ENCODE measurements at places on chromosomes 3 and 15. TPM values are rescaled to one million over a fixed set of nuclear protein-coding genes. Genes with fewer than 3 reads are reported as not detected.

DNA sequence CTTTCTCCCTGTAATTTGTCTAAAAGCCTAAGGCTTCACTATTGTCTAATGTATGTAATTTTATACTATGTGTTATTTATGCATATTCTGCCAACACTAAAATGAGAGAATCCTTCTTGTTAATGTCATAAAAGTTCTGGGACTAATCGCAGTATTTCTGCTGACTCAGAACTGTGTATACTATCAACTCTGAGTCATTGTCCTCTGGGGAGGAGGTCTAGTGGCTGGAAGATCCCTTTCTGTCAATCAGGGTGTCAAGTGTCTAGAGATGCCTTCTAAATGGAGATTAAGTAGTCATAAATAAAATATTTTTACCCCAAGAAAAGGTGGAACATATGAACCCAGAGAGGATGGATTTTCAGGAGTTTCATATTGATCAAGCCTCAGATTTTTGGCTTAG, 473.4 kb downstream of the AGBL1 start:
- no peak overlapping the region for H3K4me3 ChIP-seq
- H3K4me1 ChIP-seq = no peaks in the 10 kb centered on the region
- H3K27me3 ChIP-seq = no peaks in the 10 kb centered on the region
- H3K27ac ChIP-seq = no peak overlapping the region
- no peaks in the 10 kb centered on the region for H3K36me3 ChIP-seq

DNA sequence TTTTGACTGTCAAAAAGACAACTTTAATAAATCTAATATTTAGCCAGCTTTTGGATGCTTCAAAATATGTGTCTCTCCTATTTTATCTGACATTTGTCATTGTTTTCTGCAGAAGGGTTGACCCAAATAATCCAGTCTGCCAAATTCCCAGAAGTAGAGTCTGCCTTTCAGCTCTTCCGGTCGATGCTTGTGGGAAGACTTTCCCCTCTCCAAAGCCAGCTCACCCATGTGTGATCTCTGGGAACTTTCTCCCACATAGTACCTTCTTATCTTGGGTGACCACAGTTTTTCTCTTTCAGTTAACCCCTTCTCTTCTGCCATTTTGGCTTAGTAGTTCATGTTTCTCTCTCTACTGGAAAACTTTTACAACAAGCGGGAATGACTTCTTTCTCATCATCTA, 94.1 kb downstream of the ASB7 start:
- no peaks in the 10 kb centered on the region for H3K4me1 ChIP-seq
- no peak overlapping the region for H3K27ac ChIP-seq
- H3K36me3 ChIP-seq = no peaks in the 10 kb centered on the region
- H3K4me3 ChIP-seq = no peak overlapping the region
- DNase-seq = no peak

- no peak overlapping the region for H3K4me3 ChIP-seq
- no peak for DNase-seq
- no peaks in the 10 kb centered on the region for H3K4me1 ChIP-seq
- H3K36me3 ChIP-seq = no peaks in the 10 kb centered on the region
- no peak overlapping the region for H3K27ac ChIP-seq
Observed at GRCh38 chr3:43919029-43919428, 228.3 kb downstream of the ABHD5 start.

DNA sequence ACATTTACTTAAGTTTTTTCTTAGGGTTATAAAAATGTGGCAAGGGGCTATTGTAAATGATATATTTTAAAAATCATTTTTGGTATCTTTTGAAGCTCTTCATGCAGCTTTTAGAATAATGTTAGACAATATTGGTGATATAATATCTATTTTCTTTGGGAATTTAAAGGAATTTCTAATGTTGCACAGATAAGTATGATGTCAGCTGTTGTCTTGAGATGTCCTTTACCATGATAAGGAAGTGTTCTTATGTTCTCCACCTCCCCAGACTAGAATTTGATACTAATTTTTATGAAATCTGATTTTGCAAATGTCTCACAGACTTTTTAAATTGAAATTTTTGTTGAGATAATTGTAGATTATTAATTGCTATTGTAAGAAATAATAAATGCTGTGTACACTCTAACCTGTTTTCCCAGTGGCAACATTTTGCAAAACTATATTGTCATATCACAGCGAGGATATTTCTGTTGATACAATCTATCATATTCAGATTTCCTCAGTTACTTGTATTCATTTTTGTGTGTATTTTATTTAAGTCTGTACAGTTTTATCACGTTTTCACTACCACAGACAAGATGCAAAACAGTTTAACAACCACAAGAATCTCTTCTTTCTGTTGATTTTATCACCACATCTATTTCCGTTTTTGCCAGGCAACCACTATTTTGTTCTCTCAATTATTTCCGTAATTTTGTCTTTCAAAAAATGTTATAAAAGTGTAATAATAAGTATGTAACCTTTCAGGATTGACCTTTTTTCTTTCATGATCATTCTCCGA, 55.4 kb downstream of the SPRED1 start:
- no peak for DNase-seq
- peaks cover 10% of the 10 kb centered on the region for H3K4me1 ChIP-seq
- H3K36me3 ChIP-seq = peaks cover 3% of the 10 kb centered on the region
- H3K27me3 ChIP-seq = peaks cover 11% of the 10 kb centered on the region
- H3K27ac ChIP-seq = no peak overlapping the region
- H3K4me3 ChIP-seq = no peak overlapping the region

GRCh38 chr3:55349851-55350250, 137.3 kb downstream of the WNT5A start:
- no peaks in the 10 kb centered on the region for H3K27me3 ChIP-seq
- H3K4me3 ChIP-seq = no peak overlapping the region
- H3K27ac ChIP-seq = no peak overlapping the region

The CLRN1 gene
- not detected for total RNA-seq

DNA sequence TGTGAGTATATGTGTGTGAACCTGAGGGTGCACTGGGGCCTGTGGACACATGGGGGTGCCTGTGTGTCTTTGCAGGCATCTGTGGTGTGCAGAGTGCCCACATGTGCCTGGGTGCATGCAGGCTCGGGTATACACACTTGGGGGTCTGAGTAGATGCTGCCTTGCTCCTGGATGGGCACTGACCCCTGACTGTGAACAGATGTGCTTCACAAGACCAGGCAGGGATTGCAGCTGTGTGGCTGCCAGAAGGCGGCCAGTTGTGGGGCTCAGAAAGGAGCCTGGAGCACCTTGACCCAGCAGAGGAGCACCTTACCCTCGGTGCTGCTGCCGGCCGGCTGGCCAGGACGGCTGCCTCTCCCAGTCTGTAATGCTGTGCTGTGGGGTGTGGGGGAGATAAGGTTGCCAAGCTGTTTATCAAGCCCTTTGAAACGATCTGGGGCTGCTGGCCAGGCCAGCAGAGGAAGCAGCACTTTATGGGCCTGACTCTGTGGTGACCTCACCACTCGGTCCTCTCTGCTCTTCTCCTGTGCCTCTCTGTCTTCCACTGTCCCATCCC, 55.5 kb upstream of the MRPS22 start:
- no peaks in the 10 kb centered on the region for H3K36me3 ChIP-seq
- no peaks in the 10 kb centered on the region for H3K27me3 ChIP-seq
- DNase-seq = no peak

GRCh38 chr3:43389388-43390254, 103.3 kb downstream of the SNRK start:
- peak; percentile 76 for DNase-seq
- H3K27ac ChIP-seq = peak overlapping the region; percentile 90
- peaks cover 9% of the 10 kb centered on the region for H3K36me3 ChIP-seq
- no peaks in the 10 kb centered on the region for H3K27me3 ChIP-seq

The CD276 gene
- 1.6 TPM for total RNA-seq

The MASP1 gene
- total RNA-seq = not detected

DNA sequence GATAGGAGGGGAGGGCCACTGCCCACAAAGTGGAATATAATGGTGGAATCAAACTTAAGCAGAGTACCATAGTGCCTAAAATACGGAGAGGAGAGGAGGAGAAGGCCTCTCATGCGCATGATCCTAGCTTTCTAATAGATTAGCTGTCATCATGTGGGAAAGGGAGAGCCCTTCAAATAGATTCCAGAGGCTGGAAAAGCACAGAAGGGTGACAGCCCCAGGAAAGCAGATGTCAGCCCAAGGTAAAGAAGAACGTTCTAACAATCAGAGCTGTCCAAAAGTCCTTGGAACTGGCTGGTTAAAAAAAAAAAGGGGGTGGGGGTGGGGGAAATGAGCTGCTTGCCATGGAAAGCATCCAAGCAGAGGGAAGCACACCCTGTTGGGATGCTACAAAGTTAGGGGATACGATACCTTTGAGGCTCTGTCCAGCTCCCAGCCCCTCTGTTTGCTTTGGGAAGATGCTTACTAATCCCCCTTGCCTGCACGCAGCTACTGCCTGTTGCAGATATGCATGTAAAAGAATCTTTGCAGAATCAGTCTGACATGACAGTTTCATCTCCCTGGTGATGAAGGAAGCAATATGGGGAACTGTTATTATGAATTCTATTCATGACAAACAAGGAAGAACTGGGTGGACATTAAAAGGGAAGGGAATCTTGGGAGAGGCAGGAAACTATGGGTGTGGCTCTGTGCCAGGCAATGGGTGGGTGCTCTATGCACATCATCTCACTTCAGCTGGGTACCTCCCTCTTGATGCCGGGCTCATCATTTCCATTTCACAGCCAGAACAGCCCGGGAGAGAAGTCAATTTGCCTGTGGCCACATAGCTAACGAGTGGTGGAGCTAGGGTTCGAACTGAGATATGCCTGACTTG, 10.1 kb upstream of the LMCD1 start:
- H3K27ac ChIP-seq = no peak overlapping the region
- H3K36me3 ChIP-seq = no peaks in the 10 kb centered on the region
- no peak for DNase-seq
- no peaks in the 10 kb centered on the region for H3K4me1 ChIP-seq
- H3K4me3 ChIP-seq = no peak overlapping the region
- H3K27me3 ChIP-seq = peaks cover 12% of the 10 kb centered on the region

- H3K4me1 ChIP-seq = peaks cover 24% of the 10 kb centered on the region
- H3K4me3 ChIP-seq = no peak overlapping the region
- DNase-seq = peak; percentile 42
Observed at GRCh38 chr3:125110016-125110875, 54.4 kb upstream of the HEG1 start.

DNA sequence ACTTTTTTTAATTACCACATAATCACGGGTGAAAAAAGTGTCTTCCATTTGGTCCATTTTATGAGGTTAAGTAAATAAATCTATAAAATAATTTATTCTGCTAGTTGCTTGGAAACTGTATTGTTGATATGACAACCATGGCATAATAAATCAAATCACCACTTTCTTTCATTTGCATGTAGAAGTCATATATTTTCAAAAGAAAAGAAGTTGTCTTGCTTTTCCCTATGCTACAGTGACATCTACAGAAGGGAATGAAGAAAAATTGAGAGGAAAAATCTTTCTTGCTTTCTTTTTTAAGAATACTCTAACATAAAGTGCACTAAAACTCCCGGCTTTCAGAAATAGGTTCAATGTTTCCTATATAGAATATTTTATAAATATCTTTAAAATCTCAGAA, 228.5 kb downstream of the ZBBX start:
- no peak overlapping the region for H3K4me3 ChIP-seq
- H3K27ac ChIP-seq = no peak overlapping the region
- H3K27me3 ChIP-seq = no peaks in the 10 kb centered on the region
- no peaks in the 10 kb centered on the region for H3K36me3 ChIP-seq
- no peaks in the 10 kb centered on the region for H3K4me1 ChIP-seq

- no peaks in the 10 kb centered on the region for H3K4me1 ChIP-seq
- no peak for DNase-seq
- H3K27ac ChIP-seq = no peak overlapping the region
- no peak overlapping the region for H3K4me3 ChIP-seq
Observed at GRCh38 chr3:84825817-84826216, 133.0 kb upstream of the CADM2 start.

The ATR gene
- 42.4 TPM for total RNA-seq

- peaks cover 3% of the 10 kb centered on the region for H3K27me3 ChIP-seq
- peak overlapping the region; percentile 97 for H3K4me3 ChIP-seq
- DNase-seq = no peak
Observed at GRCh38 chr15:58934521-58934920, 1.0 kb upstream of the SLTM start.

GRCh38 chr15:29490747-29491471, 221.3 kb upstream of the NSMCE3 start:
- no peaks in the 10 kb centered on the region for H3K4me1 ChIP-seq
- no peak overlapping the region for H3K4me3 ChIP-seq
- no peak overlapping the region for H3K27ac ChIP-seq

DNA sequence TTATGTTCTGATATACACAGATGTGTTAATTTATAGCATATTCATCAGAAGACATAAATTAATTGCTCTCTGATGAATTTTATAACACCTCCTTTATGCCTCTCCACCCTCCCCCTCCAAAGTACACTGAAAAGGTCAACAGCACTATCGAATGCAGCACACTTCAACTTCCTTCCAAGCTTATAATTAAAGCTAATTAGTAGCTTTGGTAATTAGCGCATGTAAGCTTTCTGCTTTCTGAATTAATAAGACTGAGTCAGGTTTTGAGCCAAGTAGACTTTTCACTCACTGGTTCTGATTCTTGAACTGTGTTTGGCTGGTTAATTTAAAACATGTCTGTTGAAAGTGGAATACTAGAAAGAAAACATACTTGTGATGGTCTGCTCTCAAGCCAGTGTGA, 760.8 kb upstream of the CFAP20DC start:
- H3K36me3 ChIP-seq = no peaks in the 10 kb centered on the region
- no peak overlapping the region for H3K27ac ChIP-seq
- no peaks in the 10 kb centered on the region for H3K27me3 ChIP-seq
- no peak for DNase-seq
- no peak overlapping the region for H3K4me3 ChIP-seq
- H3K4me1 ChIP-seq = peaks cover 8% of the 10 kb centered on the region

DNA sequence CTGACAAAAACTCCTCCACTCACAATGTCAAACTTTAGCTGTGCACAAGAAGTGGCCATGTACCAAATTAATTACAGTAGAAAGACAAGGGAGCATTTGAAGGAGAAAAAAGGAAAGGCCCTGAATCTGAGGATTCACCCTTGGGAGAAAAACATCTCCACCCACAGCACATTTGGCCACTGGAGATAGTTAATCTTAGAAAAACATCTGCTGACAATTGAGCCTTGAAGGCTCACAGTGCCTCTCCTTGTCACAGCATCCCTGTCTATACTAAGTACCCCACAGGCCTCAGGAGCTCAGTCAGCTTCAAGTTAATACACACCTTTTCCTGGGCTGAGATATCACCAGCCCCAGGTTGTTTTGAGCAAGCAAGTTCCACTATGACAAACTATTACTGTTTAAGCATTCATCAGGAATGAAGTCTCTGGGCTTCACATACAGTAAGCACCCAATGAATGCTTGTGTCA, 78.1 kb upstream of the SETMAR start:
- H3K4me1 ChIP-seq = peaks cover 4% of the 10 kb centered on the region
- H3K36me3 ChIP-seq = no peaks in the 10 kb centered on the region
- no peak overlapping the region for H3K27ac ChIP-seq
- no peak overlapping the region for H3K4me3 ChIP-seq
- no peak for DNase-seq

The HESX1 gene
- 0.35 TPM for total RNA-seq
